ENCODE measurements at places on chromosomes 4 and X.
A peak's percentile ranks its signal among the peaks of the same experiment; 100 is the strongest.

DNA sequence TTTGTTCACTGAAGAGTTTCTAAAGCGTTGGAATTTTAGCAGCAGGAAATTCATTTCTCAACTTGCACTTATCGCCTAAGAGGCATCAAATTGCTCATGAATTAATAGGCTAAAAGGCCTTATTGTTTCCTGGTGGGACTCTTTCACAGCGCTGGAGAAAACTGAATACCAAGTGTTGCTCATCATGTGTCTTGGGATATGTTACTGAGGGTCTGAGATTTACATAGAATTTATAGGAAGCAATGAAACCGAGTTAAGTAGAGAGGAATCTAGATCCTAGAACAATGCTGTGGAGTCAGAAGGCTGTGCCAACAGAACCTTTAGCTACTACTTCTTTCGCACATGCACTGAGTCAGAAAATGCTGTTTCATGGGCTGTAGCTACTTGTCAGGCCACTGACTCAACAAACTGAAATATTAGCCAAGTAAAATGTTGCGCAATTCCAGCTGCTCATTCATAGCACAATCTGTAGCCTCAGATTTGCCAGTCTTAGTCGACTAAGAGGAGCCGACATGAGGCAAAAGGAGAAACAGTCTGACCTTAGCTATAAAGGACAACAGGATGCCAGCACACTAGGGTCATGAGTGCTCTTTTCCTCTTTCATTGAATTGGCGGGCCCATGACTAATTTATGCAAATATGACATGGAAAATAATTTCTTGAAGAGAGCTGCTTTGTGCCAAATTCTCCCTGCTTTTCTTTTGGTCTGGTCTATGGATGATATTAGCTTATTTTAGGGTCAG, 35.9 kb upstream of the CXCL8 start:
- DNase-seq: peak; percentile 45

- DNase-seq: no peak
Observed at GRCh38 chr4:54231419-54231767, 2.3 kb downstream of the PDGFRA start.

- DNase-seq: no peak
Observed at GRCh38 chr4:76841026-76841425, 56.9 kb downstream of the SOWAHB start.

- DNase-seq: no peak
Observed at GRCh38 chrX:143580266-143580665, 55.6 kb downstream of the SLITRK4 start.

DNA sequence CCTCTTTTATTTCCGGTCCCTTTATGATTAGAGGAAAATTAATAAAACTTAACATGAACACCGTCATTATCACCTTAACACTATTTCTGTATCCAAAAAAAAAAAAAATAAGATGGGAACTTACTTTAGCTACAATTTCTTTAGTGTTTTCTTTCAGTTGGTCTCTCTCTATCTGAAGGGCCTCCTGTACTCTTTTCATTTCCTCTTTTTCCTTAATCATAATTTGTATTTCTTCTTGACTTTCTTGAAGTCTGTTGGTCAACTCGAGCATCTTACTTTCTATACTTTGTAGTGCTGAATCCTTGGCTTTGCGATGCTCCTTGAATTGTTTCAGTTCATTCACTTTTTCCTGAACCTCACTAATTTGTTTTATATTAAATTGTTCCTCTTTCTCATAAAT, 45.3 kb upstream of the BDH2 start:
- DNase-seq: no peak

- DNase-seq: no peak
Observed at GRCh38 chr4:121952290-121952689, 430 bp upstream of the TRPC3 start.

GRCh38 chr4:124030147-124030546, 633.6 kb downstream of the SPRY1 start:
- DNase-seq: peak; percentile 78

DNA sequence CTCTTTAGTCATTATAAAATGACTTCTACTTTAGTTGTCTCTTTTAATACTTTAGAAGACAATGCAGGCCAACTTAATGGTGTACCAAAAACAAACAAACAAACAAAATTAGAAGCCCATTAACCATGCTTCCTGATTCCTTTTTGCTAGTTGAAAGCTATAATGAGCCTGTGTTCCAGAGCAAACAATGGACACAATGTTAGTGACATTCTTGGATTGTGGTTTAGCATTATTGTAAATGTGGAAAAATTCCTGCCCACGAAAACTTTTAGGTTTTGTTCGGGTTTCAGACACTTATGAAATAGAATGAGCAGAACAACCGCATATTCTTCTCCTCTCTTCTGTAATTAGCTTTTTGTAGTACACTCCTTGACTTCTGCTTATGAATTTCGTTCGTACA, 1682.7 kb upstream of the PCDH7 start:
- DNase-seq: no peak

- no peak for DNase-seq
Observed at GRCh38 chr4:151792530-151792929, 31.7 kb upstream of the GATB start.

DNA sequence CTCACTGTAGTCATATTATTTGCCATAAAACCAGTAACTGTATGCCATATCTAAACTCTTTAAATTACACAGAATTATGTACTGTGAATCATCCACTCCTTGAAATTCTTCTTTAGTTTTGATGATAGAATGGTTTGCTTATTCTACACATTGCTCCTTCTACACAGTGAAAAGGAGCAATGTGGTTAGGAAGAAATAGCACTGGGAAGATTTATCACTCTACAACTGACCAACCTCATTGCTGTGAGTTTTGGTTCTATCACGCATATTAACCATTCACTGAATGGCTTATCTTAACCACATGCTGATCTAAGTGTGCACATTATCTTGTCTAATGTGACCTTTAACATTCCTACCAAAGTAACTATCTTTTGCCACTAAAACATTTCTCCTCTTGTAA, 415.7 kb upstream of the NDST4 start:
- no peak for DNase-seq

GRCh38 chrX:102067966-102068723, 57.3 kb upstream of the TCEAL2 start:
- DNase-seq: peak; percentile 0

- no peak for DNase-seq
Observed at GRCh38 chr4:101942891-101943290, 152.4 kb downstream of the BANK1 start.
